ENCODE measurements at places on chromosomes 11 and 22.

- DNase-seq = no peak
Measured at GRCh38 chr11:47051217-47051616, 114.7 kb downstream of the CSTPP1 start.

- DNase-seq = peak; percentile 92
Measured at GRCh38 chr11:20488352-20488751, 100.8 kb downstream of the PRMT3 start.

- DNase-seq = no peak
Measured at GRCh38 chr11:44738791-44739190, 12.0 kb downstream of the TSPAN18 start.

DNA sequence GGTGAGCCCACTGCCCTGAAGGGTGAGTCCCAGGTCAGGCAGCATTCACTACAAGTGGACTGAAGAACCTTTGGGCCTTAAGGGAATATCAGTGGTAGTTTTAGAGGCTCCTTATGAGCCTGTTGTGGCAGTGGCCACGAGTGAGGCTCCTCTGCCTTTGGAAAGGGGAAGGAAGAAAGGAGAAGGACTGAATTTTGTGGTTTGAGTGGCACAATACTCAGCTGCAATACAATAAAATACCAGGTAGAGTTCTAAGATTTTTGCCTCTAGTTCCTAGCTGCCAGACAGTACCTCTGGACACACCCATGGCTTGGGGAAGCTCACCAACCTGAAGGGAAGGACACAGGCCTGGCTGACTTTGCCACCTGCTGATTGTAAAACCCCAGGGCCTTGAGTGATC is 260.9 kb downstream of the DYNC2H1 start:
- DNase-seq = no peak

GRCh38 chr11:82792822-82793569 is 59.3 kb upstream of the FAM181B start:
- no peak for DNase-seq

- no peak for DNase-seq
Measured at GRCh38 chr22:38230108-38230825, 28.5 kb downstream of the MAFF start.

GRCh38 chr11:107819361-107820014 is 39.1 kb downstream of the SLC35F2 start:
- no peak for DNase-seq

- no peak for DNase-seq
Measured at GRCh38 chr11:64916040-64916774, 802 bp downstream of the ATG2A start.

DNA sequence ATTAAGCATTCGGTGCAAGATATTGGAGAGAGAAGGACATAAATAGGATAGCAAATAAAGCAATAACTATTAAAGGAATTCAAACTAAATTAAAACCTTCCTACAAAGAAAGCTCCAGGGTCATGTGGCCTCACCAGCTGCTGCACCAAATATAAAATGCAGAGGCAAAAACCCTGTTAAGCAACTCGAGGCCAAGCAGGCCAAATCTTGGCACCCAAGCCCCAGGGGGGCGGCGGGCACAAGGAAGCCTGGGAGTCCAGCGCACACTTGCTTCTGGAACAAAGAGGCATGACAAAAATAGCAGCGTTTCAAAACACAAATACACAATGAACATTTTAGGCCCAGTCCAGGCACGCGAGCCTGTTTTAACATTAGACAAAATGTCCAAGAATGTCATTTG is 20.8 kb downstream of the KRTAP5-6 start:
- no peak for DNase-seq

DNA sequence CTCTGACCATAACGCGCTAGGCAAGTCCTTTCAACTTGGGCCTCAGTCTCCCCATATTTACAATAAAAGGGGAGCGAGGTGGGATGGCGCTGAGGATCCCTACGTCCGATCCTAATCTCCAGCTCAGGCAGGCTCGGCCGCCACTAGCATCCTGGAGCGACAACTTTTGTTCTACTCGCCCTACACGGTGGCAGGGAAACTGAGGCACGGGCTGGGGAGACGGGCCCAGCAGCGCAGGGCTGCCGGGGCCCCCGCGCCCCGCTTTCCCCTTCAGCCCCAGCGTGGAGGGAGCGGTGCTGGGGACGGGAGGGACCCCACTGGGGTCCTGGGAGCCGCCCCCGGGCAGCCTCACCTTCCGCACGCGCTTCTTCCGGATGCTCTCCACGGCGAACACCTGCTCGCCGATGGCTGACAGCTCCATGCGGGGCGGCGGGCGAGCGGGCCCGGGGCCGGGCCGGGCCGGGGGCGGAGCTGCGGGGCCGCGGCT is 413 bp downstream of the CBX7 start:
- DNase-seq = no peak

DNA sequence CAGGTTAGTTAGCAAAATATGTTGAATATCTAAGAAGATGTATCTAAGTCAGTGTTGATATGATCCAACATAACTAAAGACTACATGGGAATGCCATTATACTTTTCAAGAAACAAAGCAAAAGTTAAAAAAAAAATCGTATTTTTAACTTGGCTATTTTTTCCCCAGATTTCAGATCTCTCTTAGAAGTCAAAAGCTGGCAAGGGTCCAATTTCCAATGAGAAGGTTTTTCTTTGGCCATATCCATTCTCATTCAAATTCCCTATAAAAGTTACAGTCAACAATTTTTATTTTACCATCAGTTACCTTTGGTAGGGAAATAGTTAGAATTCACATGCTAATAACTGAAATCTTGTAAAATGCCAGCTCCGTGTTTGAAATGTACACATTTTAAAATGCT is 70.5 kb upstream of the FAT3 start:
- no peak for DNase-seq

DNA sequence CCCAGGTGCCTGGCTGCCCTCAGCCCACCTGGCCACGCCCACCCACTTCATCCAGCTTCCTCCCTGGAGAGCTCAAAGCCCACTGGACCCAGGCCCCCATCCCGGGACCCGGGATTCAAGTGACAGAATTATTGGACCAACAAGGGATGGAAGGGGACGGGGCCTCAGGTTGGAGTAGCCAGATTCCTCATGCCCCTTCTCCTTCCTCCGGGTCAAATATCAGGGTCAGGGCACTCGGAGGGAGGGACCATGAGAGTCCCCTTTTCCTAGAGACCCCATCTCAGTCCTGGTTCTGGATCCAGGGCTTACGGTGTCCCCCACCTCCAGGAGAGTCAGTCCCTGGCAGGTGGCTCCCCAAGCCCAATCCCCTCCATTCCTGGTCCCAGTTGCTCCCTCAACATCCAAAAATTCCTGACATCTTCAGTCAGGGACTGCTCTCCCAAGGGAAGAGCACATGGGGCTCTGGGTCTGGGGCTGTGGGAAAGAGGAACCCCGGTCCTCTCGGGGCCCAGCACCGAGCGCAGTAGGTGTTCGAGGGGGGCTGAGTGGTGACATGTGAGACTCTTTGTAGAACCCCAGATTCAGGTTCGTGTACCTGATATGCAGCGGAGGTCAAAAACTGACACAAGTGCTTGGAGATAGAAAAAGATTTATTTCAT is 37.7 kb downstream of the IGLL5 start:
- no peak for DNase-seq

DNA sequence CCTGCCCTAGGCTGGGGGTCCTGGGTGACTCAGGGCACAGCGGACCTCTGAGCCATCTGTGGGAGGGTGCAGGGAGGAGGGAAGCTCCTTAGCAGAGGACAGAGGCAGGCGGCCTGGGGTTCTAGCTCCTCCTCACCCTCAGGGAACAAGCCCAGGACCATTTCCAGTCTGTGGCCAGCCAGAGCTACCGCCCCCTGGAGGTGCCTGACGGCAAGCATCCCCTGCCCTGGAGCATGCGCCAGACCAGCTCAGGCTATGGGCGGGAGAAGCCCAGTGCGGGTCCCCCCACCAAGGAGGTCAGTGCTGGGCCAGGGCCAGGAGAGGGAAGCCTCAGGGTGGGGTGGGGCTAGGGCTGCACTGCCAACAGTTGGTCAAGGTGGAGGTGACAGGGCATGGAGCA is 26.0 kb upstream of the LRRC10B start:
- DNase-seq = no peak

DNA sequence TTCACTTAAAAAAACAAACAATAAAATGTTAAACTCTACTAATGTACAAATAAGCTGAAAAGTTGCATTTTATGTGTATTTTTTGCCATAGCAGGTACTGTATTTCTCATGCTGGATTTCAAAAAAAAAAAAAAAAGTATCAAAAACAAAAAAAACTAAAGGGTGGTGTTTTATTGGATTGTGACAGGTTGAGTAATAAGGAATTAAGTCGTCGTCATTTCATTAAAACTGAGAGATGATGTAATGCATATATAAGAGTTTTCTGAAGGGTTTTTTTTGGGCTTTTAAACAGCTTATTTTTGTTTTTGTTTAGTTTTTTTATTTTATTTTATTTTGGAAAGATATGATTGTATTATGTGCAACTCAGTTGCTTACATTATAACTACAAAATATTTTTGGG is 10.9 kb upstream of the ADSL start:
- DNase-seq = no peak

- DNase-seq = no peak
Measured at GRCh38 chr22:44051961-44052360, 27.9 kb downstream of the PARVB start.

DNA sequence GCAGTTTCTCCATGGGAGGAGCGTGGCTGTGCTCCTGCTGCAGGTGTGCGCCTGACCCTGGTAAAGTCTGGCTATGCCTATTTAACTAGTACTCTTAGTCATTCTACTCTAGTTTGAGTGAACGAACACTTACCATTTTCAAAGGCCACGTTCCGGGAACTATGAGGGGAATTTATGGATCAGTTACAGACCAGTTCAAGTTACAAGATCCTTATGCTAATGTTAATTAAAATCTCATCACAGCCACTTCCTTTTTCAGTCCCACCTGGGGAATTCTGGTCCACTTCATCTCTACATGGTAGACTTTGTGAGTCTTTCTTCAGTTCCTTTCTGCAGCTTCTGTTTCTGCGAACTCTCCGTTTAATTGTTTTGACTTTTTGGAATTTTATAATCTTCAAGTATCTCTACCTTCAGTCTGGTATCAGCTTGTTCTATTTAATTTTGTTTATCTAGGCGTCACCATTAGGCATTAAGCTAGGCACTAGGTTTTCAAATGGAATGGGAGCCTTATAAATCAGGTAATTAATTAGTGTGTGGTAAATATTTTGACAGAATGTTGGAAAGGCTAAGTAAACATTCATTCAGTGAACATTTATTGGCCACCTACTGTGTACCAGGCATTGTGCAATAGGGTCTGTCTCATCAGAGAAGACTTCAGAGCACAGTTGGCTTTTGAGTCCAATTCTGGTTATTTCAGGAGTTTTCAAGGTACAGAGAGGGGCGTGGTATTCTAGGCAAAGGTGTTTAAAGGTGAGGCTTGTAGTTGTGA is 78.9 kb downstream of the GRK3 start:
- DNase-seq = no peak

DNA sequence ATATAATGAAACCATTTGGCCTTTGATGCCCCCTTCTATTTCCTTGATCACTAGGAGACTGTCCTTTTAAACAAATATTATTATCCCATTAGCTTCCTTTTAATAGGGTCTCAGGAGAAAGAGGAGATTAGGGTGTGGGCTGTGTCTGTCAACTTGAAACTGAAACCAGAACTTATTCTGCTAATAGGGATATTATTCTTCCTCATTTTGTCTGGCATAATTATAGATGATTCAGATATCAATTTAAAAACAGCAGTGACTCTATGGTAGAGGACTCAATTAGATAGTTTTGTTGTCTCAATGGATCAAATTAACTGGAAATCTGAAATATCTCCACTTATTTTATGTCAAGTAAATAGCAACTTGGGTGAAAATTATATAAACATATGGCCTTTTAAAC is 584.9 kb upstream of the CCDC90B start:
- DNase-seq = no peak

Measured in NCI-H1417 treated with DMSO at 0.1 percent for 48 hours (cell line).